Fibroblast of lung (primary cell): ENCODE measurements at places on chromosomes 7 and 10. TPM values are rescaled to one million over a fixed set of nuclear protein-coding genes. Genes with fewer than 3 reads are reported as not detected.
A peak's percentile ranks its signal among the peaks of the same experiment; 100 is the strongest.

GRCh38 chr10:117876210-117876609 lies 170.5 kb downstream of the RAB11FIP2 start:
- no peak overlapping the region for H3K27ac ChIP-seq
- no peaks in the 10 kb centered on the region for H3K36me3 ChIP-seq
- H3K27me3 ChIP-seq = no peaks in the 10 kb centered on the region

- no peaks in the 10 kb centered on the region for H3K4me1 ChIP-seq
- H3K4me3 ChIP-seq = no peak within 1 kb of the TSS
- no peak within 1 kb of the TSS for H3K27ac ChIP-seq
- no peaks in the 10 kb centered on the region for H3K36me3 ChIP-seq
- H3K27me3 ChIP-seq = peaks cover 51% of the 10 kb centered on the region
- peak; percentile 44 for DNase-seq
These were observed at the start of gene TBX20 for GRCh38 chr7:35253710-35254495. Gene TBX20 (minus strand): TSS chr7:35254100. CDS start chr7:35253620, 480 bp downstream.

- no peaks in the 10 kb centered on the region for H3K36me3 ChIP-seq
- no peak overlapping the region for H3K4me3 ChIP-seq
- no peak for DNase-seq
- H3K27me3 ChIP-seq = no peaks in the 10 kb centered on the region
- peaks cover 3% of the 10 kb centered on the region for H3K4me1 ChIP-seq
These were observed 219.5 kb upstream of the NRP1 start for GRCh38 chr10:33553748-33554571.

DNA sequence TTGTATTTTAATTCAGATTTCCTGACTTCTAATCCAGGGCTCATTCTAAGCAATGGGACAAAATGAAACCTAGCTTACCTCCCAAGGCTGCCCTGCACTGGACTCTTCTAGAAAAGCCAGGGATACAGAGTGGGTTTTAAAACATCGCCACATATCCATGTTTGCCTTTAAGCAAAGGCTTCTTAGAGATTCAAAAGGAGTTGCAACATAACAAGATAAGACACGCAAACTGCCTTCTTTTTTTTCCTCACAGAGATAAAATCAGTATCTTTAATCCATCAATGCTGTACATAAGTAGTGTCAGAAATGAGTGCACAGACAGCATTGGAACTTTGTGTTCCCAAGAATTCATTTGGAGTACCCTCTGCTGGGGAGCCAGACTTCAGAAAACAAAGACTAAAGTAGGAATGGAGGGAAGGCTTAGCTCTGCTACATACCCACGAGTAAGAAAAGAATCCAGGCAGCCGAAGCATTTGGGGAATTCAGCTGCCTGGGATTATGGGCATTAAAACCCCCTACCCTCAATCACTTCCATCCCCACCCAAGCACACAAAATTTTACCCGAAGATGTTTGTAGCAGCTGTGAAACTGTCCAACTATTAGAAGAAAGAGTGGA lies 427.8 kb downstream of the ARL4A start:
- no peaks in the 10 kb centered on the region for H3K36me3 ChIP-seq
- H3K27me3 ChIP-seq = no peaks in the 10 kb centered on the region
- H3K4me3 ChIP-seq = no peak overlapping the region
- DNase-seq = peak; percentile 25

GRCh38 chr7:77759294-77759889 lies 38.8 kb downstream of the TMEM60 start:
- H3K27me3 ChIP-seq = no peaks in the 10 kb centered on the region
- no peak overlapping the region for H3K27ac ChIP-seq
- H3K36me3 ChIP-seq = no peaks in the 10 kb centered on the region
- peak; percentile 84 for DNase-seq
- no peak overlapping the region for H3K4me3 ChIP-seq
- no peaks in the 10 kb centered on the region for H3K4me1 ChIP-seq

DNA sequence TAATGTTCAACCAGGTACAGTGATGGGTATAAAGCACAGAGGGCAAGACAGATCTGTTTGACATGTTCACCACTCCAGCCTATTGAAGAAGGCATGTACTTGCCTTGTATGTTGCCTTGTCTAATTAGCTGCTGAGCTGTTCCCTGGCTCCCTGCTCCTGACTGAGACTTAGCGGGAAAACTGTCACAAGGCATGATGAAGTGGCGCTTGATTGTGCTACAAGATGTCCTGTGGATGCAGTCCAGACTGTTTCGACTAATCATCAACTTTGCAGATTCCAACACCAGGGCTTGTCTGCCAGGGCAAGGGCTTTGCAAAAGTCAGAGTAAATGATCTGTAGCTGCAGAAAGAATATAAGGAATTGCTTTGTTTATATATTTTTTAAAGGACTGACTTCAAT lies 136.2 kb upstream of the NRBF2 start:
- no peaks in the 10 kb centered on the region for H3K27me3 ChIP-seq
- no peaks in the 10 kb centered on the region for H3K36me3 ChIP-seq
- H3K27ac ChIP-seq = no peak overlapping the region

GRCh38 chr10:59240582-59241183 lies 64.2 kb downstream of the PHYHIPL start:
- H3K4me1 ChIP-seq = no peaks in the 10 kb centered on the region
- H3K36me3 ChIP-seq = no peaks in the 10 kb centered on the region
- no peaks in the 10 kb centered on the region for H3K27me3 ChIP-seq
- DNase-seq = peak; percentile 82

- no peak overlapping the region for H3K4me3 ChIP-seq
- H3K27ac ChIP-seq = no peak overlapping the region
- no peaks in the 10 kb centered on the region for H3K36me3 ChIP-seq
These were observed 21.7 kb upstream of the SMO start for GRCh38 chr7:129166745-129167144.

DNA sequence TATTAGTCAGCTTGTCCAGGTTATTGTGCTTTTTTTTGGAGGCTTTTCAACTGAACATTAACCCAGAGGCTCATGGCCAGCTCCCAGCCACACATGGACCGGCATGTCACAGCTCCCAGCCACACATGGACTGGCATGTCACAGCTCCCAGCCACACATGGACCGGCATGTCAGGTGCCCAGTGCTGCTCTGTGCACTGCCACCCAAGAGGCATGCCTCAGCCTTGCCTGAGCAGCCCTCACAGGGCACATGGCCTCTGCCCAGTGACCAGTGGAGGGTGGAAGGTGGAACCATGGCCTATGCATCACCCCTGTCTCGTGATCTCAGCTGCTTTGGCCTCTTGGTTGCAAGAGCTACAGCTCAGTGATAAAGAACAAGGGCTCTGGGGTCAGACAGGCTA lies 119.8 kb downstream of the OAT start:
- H3K27ac ChIP-seq = no peak overlapping the region
- no peaks in the 10 kb centered on the region for H3K27me3 ChIP-seq
- no peaks in the 10 kb centered on the region for H3K36me3 ChIP-seq
- no peaks in the 10 kb centered on the region for H3K4me1 ChIP-seq
- H3K4me3 ChIP-seq = no peak overlapping the region

Gene OLAH
- not detected in 2 replicates for total RNA-seq

Gene FAM237B
- total RNA-seq = under 0.01 TPM in 1 of 2 replicates, not detected in the other

Gene GHRHR
- not detected in 2 replicates for total RNA-seq

Gene SEC24C
- total RNA-seq = 42.9 and 58.0 TPM in 2 replicates

Gene TWNK
- total RNA-seq = 6.1 and 8.0 TPM in 2 replicates

Gene ZNF282
- 16.7 and 23.1 TPM in 2 replicates for total RNA-seq

Gene ZCCHC24
- 40.3 and 44.4 TPM in 2 replicates for total RNA-seq

Gene OPN1SW
- not detected in 2 replicates for total RNA-seq

Gene STEAP4
- 0.26 and 0.99 TPM in 2 replicates for total RNA-seq

Gene INHBA
- total RNA-seq = 4.1 and 15.0 TPM in 2 replicates

Gene GDF2
- not detected in 2 replicates for total RNA-seq

Gene C10orf143
- total RNA-seq = 0.51 and 2.0 TPM in 2 replicates
